Dermis blood vessel endothelial cell (primary cell): ENCODE measurements at places on chromosomes 5 and 9. TPM values are rescaled to one million over a fixed set of nuclear protein-coding genes. Genes with fewer than 3 reads are reported as not detected.

- no peak for DNase-seq
Measured at GRCh38 chr9:96612105-96612965, 7.3 kb downstream of the CDC14B start.

GRCh38 chr5:88877826-88878225 is 5.2 kb downstream of the MEF2C start:
- peak; percentile 82 for DNase-seq

- no peak for DNase-seq
Measured at GRCh38 chr5:116908537-116908936, 333.9 kb upstream of the SEMA6A start.

DNA sequence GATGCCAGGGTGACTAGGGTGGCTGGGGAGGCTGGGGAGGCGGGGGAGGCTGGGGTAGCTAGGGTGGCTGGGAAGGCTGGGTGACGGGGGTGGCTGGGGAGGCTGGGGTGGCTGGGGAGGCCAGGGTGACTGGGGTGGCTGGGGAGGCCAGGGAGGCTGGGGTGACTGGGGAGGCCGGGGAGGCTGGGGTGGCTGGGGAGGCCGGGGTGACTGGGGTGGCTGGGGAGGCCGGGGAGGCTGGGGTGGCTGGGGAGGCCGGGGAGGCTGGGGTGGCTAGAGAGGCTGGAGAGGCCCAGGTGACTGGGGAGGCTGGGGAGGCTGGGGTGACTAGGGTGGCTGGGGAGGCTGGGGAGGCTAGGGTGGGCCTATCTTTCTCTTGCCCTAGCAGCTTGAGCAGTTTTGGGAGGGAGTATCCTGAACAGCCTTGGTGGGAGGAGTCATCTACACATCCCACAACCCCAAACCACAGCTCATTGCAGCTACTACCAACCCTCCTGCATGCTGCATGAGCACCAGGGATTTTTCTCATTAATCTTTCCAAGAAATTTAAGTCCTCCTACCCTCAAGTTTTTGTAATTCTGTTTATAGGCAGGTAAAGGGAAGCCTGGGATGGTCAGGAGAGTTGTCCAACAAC is 203.2 kb upstream of the IRX1 start:
- no peak for DNase-seq

DNA sequence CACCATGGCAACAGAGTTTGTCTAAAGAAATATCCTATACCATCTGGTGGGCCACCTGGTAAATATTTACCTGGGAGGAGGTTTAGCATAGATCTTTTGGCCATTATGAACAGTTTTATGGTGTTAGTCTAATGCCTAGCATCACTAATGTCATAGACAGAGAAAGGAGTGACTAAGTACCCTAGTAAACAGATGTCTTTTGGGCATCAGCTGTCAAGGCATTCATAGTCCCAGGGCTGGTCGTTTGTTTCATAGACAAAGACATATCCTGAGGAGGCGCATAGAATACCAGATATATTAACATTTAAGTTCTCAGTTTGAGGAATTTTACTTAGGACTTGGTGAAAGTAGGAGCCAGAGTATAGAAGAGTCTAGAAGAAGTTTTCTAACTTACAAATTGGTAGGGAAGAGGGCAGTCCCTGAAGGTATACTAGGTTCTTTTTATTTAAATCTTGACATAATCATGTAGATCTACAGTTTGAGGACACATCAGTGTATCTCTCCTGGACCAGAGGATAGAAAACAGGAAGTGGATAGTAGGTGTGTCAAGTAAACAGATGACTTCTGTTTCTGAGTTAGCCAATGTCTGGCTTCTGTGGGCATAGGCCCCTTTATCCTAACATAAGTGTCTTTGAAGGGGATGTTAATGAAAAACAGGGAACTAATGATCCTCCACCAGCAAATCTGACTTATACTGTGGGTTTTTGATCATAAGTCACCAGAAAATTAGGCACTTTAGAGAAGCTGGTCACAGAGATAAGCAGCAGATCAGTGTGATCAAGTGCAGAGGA is 105.0 kb upstream of the PRSS3 start:
- no peak for DNase-seq

DNA sequence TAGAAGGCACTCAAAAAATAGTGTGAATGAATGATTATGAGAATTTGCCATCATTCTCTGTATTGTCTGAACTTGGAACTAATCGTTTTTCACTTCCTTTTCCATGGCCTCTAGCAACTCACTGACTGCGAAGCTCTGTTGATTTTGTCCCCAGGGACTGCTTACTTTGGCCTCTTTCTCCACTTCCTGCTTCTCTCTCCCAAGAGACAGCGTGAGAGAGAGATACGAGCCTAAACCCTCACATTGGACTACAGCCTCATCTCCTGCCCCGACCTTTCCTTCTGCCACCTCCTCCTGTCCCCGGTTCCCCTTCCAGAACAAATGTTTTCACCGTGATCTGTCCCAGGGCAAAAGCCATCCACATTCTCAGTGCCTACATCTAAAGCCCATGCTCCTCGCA is 300.8 kb upstream of the PANK3 start:
- no peak for DNase-seq

- DNase-seq: no peak
Measured at GRCh38 chr5:158381614-158382160, 522.7 kb upstream of the CLINT1 start.

DNA sequence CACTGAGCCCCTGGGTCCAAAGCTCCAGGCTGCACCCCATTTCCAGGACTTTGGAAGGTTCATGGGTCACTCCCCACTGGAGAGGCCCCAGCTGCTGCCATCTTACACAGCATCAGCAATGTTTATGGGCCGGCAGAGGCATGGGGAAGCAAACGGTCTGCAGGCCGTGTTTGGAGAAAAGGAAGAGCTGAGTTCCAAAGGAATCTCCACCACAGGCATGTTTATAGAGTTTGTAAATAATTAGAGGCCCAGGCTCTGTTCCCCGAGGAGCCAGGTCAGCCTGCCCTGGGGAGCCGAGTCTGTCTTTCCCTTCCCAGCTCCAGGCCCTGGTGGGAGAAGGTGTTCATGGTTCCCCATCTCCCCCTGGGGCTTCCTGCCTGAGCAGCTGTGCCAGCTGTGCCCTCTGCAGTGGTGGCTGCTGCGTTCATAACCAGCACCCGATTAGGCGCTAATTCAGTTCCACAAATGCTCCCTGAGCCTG is 64.8 kb downstream of the COL27A1 start:
- DNase-seq: no peak

- DNase-seq: no peak
Measured at GRCh38 chr5:82341325-82341724, 63.2 kb upstream of the RPS23 start.

DNA sequence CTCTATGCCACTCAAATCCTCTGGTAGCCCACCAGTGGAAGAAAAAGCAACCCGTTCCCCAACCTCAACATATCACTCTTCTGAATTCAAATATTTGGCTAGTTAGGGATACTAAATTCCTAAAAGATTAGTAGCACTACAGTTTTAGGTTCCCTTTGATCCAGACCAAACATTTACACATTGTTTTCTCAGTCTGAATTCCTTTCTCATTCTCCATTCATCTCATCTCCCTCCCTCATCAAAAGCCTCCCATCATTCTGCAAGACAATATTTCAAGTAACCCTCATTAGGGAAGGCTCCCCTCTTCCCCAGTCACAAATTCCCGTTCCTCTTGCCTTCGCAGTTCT is 26.3 kb downstream of the ADAM19 start:
- DNase-seq: no peak

Gene C9orf153
- total RNA-seq: 0.14 TPM in 1 of 2 replicates, not detected in the other

Gene TXNDC8
- not detected in 2 replicates for total RNA-seq

Gene DAB2
- total RNA-seq: 118 and 129 TPM in 2 replicates
